Activated naive CD4-positive, alpha-beta T cell treated with anti-CD3 and anti-CD28 coated beads for 36 hours (primary cell): ENCODE measurements at places on chromosomes 5 and 9.

- DNase-seq, result no peak
Measured at GRCh38 chr9:120654272-120654671, 60.0 kb downstream of the MEGF9 start.

DNA sequence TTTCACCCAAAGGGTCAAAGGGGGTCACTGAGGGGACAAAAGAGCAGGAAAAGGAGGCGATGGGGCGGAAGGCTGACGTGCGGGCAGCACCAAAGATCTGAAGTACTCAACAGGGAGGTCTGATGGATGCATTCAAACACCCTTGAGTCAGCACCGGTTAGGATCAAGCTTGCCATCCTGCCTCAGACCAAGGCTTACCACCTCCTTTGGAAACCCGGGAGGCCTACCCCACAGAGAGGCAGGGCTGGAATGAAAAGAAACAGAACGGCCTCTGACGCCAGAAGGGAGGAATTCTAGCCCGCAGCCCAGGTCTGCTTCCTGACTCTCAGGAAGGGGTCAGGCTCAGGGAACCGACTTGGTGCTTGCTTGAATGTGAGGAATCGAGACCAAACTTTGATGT lies 125.6 kb downstream of the PAPPA start:
- no peak for DNase-seq

GRCh38 chr5:1330847-1331831 lies 13.8 kb downstream of the CLPTM1L start:
- DNase-seq, result no peak

- DNase-seq, result no peak
Measured at GRCh38 chr5:68169903-68170302, 45.7 kb upstream of the PIK3R1 start.

- no peak for DNase-seq
Measured at GRCh38 chr9:9133526-9133925, 1333.9 kb upstream of the DMAC1 start.

DNA sequence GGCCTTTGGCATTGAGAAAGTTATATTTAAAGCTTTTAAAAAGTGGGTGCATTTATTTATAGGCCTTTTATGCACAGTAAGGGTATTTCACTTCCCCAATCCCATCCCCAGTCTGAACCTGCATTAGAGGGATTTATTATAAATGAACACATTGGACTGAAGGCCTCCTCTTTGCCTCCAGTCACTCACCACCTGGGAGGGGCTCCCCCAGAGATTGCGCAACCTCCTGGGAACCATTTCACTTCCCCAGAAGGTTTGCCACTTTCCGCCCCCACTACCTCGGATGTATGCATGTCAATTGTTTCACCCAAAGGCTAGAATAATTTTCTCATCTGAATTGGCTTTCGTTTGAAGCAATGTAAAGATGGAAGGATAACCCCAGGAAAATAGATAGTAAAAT lies 29.8 kb upstream of the VCAN start:
- no peak for DNase-seq

DNA sequence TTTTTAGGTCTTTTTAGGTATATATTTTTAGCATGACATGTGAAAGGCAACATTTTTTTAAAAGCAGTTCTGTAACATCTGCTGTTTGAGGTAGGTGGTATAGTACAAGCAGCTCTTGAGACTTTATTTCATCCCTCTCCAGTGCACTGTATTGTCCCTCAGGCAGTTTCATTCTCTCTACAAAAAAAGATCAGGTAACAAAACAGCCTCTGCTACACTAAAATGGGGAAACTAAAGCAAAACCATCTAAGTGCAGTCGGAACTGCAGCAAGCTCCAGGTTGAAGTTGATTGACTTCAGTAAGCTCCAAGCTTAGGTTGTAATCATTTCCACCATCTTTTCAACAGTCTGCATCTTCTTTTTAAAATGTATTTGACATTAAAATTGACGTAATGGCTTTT lies 195.6 kb downstream of the DEPDC1B start:
- no peak for DNase-seq

DNA sequence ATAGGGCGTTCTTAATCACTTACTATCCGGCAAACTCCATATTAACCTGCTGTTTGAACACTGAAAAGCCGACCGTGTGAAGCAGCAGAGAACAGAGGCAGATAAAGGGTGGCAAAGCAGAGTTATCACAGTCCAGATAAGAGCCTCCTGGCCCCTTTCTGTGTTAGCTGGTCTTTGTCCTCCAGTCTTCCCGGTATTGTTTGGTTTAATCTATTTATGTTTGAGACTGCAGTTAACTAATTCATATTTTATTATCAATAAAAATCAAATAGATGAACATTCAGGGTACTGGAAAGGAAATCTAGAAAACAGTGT lies 6.0 kb upstream of the HTR4 start:
- DNase-seq, result no peak

DNA sequence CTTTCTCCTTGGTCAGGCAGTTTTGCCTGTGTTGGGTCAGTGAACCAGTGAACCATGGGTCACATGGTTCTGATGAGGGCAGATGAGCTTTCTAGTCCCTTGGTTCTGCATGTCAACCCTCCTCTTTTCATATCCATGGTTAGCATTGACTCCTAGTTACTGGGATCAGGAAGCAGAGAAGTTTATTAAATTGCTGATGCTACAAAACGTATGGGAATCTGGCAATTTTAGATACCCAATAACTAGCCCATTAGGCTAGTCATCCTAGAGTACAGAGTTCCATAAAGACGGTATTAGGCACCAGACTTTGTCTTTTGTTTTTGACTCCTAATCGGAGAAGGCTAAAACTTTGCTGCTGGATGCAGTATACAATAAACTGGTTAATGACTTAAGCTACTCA lies 273.1 kb downstream of the ATPSCKMT start:
- DNase-seq, result no peak
